ENCODE measurements at places on chromosomes 12 and 14. TPM values are rescaled to one million over a fixed set of nuclear protein-coding genes. Genes with fewer than 3 reads are reported as not detected.

AQP2 gene
- total RNA-seq, result not detected

CARMIL3 gene
- 0.17 TPM for total RNA-seq

MYRFL gene
- total RNA-seq, result not detected

VDR gene
- total RNA-seq, result 9.8 TPM

RNASE1 gene
- not detected for total RNA-seq

RIMBP2 gene
- 0.17 TPM for total RNA-seq

PRH2 gene
- total RNA-seq, result not detected

CAPZA3 gene
- total RNA-seq, result not detected

GLI1 gene
- total RNA-seq, result 2.0 TPM

SOAT2 gene
- not detected for total RNA-seq

TMCC3 gene
- total RNA-seq, result 0.33 TPM

CBLN3 gene
- 5.3 TPM for total RNA-seq

NID2 gene
- total RNA-seq, result 93.7 TPM

LRP1-AS gene
- total RNA-seq, result not detected

INHBC gene
- not detected for total RNA-seq

TAS2R9 gene
- total RNA-seq, result not detected

ALDH2 gene
- 53.7 TPM for total RNA-seq

TMEM132C gene
- under 0.01 TPM for total RNA-seq

LBHD2 gene
- total RNA-seq, result not detected
